ENCODE measurements at places on chromosomes 4 and X. TPM values are rescaled to one million over a fixed set of nuclear protein-coding genes. Genes with fewer than 3 reads are reported as not detected.
A peak's percentile ranks its signal among the peaks of the same experiment; 100 is the strongest.

CENPVL3 gene
- total RNA-seq: 2.1 TPM

GPRIN3 gene
- total RNA-seq: 8.9 TPM

GABRE gene
- 2.0 TPM for total RNA-seq

EMCN gene
- 70.4 TPM for total RNA-seq

GYPB gene
- not detected for total RNA-seq

ODAPH gene
- not detected for total RNA-seq

- DNase-seq: no peak
Observed at GRCh38 chr4:53011259-53011905, 149.3 kb downstream of the RASL11B start.

- peak; percentile 23 for DNase-seq
Observed at GRCh38 chrX:154412468-154412867, 1.1 kb downstream of the TAFAZZIN start.

DNA sequence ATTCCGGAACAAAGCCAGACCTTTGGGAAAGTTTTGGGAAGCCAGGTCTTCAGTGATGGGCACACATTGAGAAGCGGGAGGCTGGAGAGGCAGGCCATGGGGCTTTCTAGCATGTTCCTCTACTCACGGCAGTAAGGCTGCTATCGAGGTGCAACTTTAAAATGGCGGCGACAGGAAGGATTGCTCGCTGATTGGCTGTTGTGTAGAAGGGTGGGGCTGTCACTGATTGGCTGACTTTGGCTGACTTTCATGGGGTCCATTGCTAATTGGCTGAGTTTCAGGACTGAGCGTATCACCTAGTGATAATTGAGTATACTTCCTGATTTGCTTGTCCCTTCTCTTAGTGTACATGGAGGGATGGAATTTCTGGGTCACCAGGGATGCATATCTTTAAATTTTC, 19.7 kb upstream of the GLOD5 start:
- DNase-seq: no peak

GRCh38 chr4:173194157-173194556, 25.5 kb downstream of the GALNT7 start:
- no peak for DNase-seq

GRCh38 chrX:152908486-152908885, 10.6 kb downstream of the ZNF185 start:
- DNase-seq: no peak

- DNase-seq: no peak
Observed at GRCh38 chrX:76148041-76148665, 24.7 kb upstream of the PBDC1 start.

DNA sequence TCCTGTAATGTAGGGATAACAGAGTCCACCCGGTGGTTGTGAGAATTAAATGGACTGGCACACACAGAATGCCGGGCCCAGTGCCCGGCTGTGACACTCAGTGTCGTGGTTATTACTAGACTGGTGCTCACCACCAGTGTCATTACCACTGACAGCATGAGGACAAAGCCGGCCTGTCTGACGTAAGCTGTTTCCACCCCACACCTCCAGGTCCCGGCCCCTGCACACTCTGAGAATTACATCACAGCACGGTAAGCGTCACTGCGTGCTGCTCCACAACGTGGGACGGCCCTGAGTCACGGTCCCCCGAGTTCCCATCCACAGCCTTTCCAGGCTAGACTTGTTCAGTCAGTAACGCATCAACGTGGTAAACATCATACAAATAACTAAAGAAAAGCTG, 22.9 kb downstream of the FAT1 start:
- DNase-seq: no peak

GRCh38 chr4:10619855-10620254, 64.7 kb downstream of the CLNK start:
- no peak for DNase-seq

DNA sequence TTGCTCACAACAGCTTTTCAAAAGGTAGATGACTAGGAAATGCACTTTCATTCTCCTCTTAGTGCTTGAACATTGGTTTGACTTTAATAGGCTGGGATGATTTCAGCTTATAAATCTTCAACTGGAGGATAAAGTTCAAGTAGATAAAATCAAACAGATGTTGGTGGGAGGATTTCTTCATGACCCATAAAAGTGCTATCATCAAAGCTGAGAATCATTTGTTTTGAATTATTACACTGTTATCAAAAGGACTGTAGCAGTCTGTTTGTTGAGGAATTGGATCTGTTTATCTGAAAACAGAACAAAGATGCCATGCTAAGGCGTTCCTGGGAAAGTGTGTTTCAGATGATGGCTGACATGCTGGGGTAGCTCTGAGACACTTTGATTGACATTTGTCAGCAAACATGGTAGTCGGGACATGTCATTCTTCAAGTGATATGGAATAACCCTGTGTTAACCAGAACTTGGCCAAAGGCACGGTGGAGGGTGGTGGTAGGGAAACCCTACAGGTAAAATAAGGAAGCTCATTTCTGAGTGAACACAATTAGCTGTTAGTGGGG, 304.0 kb upstream of the PITX2 start:
- DNase-seq: no peak

GRCh38 chrX:17747692-17748091, 10.4 kb downstream of the SCML1 start:
- no peak for DNase-seq

GRCh38 chrX:72073633-72074032, 58.1 kb downstream of the RTL5 start:
- DNase-seq: no peak

DNA sequence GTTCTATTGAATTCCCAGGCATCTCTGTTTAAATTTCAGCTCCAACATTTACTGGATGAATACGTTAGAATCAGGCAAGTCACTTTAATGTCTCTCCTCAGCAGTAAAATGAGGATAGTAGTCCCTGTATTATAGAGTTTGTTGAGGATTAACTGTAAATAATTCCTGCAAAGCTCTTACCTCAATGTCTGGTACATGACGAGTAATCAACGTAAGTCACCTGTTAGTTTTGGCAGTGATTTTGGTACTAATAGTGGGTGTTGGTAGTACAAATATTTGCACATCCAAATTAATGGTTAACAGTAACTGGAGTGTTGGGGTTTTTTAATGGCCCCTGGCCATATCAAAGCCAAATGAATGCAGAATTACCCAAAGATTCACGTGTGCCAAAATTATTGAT, 189.8 kb upstream of the GALNT7 start:
- DNase-seq: no peak

DNA sequence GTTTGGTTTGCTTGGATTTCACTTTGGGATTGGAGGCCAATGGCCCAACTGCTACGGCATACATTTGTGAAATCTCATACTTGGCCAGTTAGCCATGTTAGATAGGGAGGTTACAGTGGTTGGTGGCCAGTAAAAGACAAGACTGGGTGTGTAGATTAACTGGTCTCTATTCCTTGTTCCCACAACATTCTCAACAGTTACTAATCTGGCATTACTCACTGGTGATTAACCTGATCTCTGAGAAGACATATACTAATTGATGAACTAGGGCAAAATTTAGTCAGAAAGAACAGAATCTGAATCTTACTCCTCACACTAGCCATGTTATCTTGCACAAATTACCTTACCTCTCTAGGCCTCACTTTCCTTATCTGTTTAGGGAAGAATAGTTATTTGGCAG, 33.4 kb downstream of the GATB start:
- no peak for DNase-seq

DNA sequence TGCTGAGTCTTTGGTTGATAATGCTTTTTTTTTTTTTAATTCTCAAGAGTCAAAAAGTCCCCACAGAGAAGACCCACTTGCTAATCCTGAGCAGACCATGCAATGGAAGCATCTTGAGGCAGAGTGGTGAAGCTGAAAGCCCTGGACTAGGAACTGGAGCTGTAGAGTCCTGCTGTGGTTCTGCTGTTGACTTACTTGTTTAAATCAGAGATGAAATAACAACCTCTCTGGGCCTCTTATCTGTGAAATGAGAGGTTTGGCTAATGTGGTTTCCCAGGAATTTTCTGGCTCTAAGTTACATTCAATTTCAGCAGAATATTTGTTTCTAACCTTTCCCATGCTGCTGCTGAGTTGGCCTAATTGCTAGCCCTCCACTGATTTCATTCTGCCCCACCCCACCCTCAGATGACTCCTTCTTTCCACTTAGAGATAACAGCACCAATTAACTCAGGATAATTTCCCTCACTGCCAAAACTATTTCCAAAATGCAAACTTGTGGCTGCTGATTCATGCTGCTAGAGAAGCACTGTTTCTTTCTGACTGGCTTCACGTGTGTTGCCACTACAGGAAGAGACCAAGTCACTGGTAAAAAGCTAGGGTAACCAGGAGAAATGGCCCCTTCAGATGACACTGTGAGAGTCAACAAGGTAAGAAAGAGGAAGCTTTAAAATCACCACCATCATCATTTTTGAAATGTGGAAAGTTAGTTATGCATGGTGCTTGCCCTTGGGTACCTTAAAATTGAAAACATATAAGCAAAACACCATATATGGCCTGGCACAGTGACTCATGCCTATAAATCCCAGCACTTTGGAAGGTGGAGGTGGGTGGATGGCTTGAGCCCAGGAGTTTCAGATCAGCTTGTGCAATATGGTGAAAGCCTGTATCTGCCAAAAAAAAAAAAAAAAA, 326.4 kb downstream of the DCHS2 start:
- no peak for DNase-seq

- no peak for DNase-seq
Observed at GRCh38 chrX:56783450-56783831, 54.4 kb downstream of the NBDY start.

GRCh38 chr4:74033739-74034138, 4.8 kb downstream of the CXCL3 start:
- no peak for DNase-seq

DNA sequence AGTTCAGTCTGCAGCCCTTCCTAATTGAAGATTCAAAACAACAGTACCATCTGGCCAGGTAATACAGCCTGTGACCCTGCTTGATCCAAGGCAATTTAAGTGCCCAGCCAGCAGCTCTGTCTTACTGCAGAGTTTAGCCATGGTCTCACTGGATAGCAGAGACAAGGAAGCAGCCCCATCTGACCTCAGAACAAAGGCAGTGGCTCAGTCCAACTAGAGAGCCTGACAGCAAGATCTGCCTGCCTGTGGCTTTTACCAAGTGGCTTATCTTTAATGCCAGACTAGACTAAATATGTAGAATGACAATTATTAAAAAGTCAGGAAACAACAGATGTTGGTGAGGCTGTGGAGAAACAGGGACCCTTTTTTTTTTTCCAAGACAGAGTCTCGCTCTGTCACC, 293.4 kb downstream of the DTHD1 start:
- no peak for DNase-seq

DNA sequence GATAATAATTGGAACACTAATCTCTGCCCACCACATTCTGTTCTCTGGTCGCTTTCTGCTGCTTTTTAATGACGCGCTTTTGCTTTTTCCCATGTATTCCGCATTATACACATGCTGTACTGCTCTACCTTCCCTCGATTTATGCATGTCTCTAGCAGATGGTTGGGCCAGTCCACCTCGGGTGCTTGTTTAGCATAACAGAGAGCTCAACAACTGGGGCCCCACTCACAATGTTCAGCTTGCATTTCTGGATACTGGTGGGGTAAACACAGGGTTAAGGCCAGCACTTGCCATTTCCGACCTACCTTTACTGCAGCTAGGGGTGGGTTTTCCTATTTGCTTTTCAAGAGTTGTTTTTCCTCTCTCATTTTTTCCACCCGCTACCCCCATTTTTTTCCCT, 255.8 kb downstream of the SOX3 start:
- no peak for DNase-seq

DNA sequence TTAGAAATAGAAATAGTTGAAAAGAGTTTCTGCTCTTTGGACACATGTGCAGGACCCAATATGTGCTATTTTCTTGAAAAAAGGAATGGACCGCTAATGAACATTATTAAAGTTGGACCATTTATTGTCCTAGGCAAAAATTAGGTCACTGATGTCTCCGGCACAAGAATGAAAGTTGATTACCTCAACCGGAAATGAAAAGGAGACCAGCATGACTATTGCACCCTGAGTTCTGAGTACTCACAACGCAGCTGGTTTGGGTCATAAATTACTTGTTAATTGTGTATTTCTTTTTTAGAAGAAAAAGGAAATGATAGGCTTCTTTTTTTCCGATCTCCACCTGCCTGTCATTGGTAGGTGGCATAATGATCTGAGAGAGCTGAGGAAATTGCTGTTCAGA, 232.7 kb downstream of the ARHGAP24 start:
- DNase-seq: no peak

DNA sequence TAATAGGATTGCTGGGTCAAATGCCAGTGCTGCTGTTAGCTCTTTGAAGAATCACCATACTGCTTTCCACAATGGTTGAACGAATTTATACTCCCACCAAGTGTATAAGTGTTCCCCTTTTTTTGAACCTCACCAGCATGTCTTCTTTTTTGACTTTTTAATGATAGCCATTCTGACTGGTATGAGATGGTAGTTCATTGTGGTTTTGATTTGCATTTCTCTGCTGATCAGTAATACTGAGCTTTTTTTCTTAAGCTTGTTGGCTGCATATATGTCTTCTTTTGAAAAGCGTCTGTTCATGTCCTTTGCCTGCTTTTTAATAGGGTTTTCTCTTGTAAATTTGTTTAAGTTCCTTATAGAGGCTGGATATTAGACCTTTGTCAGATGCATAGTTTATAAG, 14.8 kb downstream of the USP38 start:
- DNase-seq: no peak

- no peak for DNase-seq
Observed at GRCh38 chr4:21544955-21545354, 403.6 kb downstream of the KCNIP4 start.

- no peak for DNase-seq
Observed at GRCh38 chr4:1290165-1290977, 680 bp downstream of the MAEA start.

DNA sequence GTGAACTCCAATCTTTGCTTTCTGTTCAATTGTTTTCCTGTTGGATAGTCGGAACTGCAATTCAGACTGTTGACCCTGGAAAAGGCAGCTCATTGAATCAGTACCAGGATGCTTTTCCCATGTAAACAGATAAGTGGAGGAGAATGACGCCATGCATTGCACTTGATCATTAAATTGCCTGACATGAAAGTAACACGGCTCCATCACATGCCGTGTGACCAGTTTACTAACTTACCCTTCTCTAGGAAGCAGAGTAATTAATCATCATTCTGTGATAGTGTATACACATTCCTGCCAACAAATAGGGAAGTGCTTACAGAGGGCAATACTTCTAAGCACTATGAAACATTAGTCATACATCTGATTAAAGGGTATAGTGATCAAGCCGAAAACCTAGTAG, 101.4 kb downstream of the PPARGC1A start:
- DNase-seq: no peak

DNA sequence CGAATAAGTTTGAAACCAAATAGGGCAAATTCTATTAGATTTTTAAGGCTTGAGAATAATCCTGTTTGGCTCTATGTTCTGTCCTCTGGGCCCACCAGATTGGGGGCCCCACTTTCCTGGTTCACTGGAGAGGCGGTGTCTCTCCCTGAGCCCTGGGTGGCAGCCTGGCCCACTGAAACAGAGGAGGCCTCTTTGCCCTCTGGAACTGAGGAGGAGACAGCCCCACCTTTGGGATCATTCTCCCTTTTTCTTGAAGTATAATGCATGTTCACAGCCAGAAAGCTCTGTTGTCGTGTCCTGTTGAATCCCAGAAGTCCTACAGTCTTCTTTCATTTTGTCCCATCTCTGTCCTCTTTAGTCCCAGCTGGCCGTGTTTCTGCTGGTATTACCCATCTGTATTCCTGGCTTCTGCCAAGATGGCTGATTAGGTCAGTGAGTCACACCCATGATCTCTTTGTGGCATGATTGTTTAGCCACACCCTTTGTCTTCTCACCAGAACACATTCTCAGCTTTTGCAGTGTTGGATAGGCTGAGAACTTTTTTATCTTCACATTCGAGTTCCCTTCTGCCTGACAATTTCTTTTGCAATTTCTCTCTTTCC, 8.1 kb upstream of the TBC1D25 start:
- DNase-seq: no peak

All from endothelial cell (in vitro differentiated cells).